ENCODE measurements at places on chromosomes 4 and X.

DNA sequence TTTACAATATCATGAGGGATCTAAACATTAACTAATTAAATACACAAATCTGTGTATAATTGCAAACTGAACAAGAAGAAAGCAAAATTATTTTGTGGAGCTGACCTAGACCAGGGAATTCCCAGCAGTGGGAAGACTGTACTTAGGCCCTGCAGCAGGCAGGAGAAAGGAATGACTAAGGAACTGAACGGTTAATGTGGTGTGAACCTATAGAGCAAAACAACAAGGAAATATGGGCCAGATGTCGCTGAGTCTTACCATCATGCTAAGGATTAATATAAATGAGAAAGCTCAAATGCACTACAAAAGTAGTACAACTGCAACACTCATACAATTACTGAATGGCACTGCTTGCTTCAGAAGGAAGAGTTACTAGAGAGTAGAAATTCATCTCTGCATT lies 120.3 kb upstream of the ATXN3L start:
- no peak for DNase-seq

DNA sequence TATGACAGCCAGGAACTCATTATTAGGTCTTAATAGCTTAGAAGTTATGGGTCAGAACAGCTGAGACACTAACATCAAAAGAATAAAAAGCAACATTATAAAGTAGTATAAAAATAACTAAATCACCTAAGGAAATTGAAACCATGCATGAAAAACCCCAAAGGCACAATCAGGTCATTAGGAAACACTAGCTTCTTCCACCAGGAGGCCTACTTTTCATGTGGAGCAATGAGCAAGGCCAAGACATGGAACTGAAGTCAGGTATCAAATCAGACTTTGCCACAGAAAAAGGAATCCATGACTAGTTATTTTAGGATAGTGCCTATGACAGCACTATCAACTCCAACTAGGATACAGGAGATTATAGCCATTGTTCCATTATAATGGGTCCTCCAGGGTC lies 7.9 kb downstream of the HUWE1 start:
- no peak for DNase-seq

DNA sequence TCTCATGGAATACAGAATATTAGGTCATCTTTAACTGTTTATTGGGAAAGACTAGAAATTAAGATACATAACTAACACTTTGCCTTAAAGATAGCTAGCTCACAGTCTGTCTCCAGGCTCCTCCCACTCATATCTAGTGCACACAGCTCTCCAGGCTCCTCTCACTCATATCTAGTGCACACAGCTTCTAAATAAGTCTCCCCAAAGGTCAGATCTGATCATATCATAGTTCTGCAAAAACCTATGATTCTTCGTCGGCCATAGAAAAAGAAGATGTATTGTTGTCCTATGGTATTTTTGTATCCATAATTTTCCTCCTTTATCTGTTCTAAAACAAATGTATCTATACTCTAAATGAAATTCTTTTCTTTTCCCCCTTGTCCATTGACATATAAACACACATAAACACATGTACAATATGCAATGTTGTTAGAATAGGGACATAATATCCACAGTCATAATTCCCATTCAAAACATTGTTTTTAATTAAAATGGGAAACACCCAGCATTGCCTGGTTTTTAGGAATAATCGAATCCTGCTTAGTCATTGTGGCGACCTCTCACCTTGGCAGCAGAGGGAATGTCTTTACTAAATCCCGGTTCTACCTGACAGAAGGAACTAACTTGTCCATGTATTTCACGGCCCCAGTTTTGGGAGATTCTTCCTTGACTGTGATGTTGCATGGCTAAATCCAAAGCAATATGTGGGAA lies 1282.0 kb downstream of the PCDH7 start:
- no peak for DNase-seq

- DNase-seq: no peak
Measured at GRCh38 chr4:85873566-85873965, 398.6 kb downstream of the ARHGAP24 start.

- DNase-seq: peak; percentile 18
Measured at GRCh38 chr4:70651864-70652506, 14.3 kb downstream of the JCHAIN start.

DNA sequence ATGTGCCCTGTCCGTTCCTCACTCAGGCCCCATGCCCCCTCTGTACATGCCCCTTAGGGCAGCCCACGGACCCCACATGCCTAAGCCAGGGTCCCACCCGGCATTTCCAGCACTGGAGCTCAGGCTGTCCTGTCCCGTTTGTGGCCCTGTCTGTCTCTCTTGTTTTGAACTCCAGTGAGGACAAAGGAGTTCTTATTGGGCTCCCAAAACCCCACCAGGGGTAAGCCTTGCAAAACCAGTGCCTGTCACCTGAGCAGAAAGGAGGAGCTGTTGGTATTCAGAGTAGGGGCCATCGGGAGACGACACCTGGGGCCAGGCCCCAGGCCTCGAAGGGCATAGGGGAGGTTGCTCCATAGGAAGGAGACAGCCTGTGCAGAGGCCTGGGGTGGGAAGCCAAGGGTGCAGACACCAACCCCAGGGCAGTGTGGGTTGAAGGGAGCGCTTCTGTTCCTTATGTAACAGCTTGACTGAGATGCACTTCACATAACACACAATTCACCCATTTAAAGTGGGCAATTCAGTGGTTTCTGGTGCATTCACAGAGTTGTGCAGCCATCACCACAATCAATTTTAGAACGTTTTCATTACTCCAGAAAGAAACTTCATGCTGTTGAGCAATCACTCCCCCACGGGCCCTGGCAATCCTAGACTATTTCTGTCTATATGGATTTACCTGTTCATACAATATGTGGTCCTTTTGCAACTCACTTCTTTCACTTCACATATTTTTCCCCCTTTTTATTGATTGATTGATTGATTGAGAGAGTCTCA lies 31.7 kb downstream of the MAN2B2 start:
- no peak for DNase-seq

DNA sequence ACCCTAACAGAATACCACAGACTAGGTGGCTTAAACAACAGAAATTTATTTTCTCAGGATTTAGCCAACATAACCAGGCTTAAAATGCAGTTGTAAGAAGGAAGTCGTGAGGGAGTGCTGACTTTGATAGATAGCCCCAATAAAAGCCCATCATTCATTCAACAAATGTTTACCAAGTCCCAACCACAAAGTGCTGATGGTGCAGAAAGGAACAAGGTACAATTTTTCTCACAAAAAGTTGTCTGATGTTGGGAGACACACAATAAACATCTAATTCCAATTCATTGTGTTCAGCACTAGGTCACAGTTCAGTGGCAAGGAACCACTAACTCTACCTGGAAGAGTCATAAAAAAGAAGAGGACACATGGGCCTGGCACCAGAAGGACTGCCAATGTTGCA lies 42.2 kb downstream of the AKAP4 start:
- DNase-seq: no peak

GRCh38 chr4:105417624-105418023 lies 56.2 kb downstream of the PPA2 start:
- DNase-seq: no peak

Measured in dermis microvascular lymphatic vessel endothelial cell (primary cell).